ENCODE measurements at places on chromosomes 12 and 14. TPM values are rescaled to one million over a fixed set of nuclear protein-coding genes. Genes with fewer than 3 reads are reported as not detected.
A peak's percentile ranks its signal among the peaks of the same experiment; 100 is the strongest.

DNA sequence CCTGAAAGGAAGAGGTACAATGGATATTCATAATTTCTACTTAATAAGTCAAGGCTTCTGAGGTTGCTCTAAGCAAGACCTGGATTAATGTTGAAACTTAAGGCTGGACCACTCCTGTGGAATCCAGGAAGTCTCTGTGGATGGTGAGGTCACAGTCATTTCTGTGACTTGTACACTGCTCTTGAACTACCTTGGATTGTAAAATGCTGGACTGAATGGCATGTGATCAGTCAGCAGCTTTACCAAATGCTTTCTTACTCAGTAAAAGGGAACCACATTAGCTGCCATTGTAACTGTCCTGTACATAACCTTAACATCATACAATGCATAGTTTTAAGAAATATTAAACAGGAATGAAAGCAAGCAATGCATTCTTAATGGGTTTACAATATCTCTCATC is 182.9 kb downstream of the NOVA1 start:
- no peak for DNase-seq
- H3K4me3 ChIP-seq = no peak overlapping the region
- H3K27ac ChIP-seq = no peak overlapping the region
- H3K27me3 ChIP-seq = no peaks in the 10 kb centered on the region

DNA sequence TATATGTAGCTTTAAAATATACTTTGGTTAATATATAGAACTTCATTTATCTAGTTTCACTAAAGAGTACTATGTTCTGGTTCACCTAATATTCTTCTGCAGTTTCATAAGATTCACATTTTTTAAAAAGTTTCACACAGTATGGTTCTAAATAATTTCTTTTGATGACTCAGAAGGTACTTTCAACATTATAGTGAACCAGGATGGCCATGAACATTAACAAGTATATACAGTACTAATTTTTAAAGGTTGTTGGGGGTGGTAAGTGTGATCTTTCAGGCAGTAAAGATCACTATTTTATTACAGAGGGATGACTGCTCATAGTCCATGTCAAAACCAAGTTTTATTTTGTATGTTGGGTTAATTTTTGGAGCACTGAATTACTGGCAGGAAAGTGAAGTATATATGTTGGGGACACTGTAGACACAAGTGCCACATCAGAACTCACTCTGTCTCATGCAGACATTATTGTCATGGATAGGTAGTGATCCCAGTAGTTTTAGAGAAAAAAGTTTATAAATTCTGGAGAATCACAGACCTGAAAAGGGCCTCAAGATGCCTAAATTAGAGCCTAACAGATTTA is 60.0 kb downstream of the DCAF5 start:
- DNase-seq = no peak
- no peak overlapping the region for H3K4me3 ChIP-seq
- peaks cover 5% of the 10 kb centered on the region for H3K4me1 ChIP-seq
- H3K27ac ChIP-seq = no peak overlapping the region

GRCh38 chr12:71552728-71553501 is 110.7 kb downstream of the ZFC3H1 start:
- no peak overlapping the region for H3K4me3 ChIP-seq
- H3K4me1 ChIP-seq = no peaks in the 10 kb centered on the region
- H3K27me3 ChIP-seq = no peaks in the 10 kb centered on the region
- no peak overlapping the region for H3K27ac ChIP-seq
- no peak for DNase-seq

- no peak overlapping the region for H3K4me3 ChIP-seq
- no peaks in the 10 kb centered on the region for H3K36me3 ChIP-seq
- H3K27ac ChIP-seq = no peak overlapping the region
- H3K4me1 ChIP-seq = no peaks in the 10 kb centered on the region
Observed at GRCh38 chr12:18151036-18151435, 61.0 kb upstream of the RERGL start.

DNA sequence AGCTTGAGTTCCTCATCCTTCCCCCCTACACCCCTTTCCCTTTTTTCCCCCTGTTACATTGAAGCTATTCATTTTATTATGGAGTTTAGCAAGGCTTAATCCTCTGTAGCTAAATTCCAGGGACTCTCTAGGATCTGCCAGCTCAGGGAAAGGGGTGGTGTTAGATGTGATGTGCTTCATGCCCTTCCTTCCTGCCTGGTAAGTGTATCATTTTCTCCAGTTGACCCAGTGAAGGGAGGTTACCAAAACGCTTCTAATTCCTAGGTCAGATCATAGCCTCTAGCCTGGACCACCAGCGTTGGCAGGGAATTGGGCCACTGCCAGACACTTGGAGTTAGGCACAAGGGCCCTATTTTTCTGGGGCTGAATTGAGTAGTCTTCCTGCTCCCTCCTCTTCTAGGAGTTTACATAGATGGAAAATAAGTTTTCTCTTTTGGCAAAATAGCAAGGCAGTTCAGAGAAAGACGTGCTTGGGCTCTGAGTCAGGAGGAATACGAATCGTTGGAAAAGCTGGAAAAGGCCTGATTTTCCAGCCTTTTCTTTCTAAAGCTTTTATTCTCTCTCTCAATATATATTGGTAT is 88.3 kb downstream of the NPAS3 start:
- no peak overlapping the region for H3K27ac ChIP-seq
- no peak overlapping the region for H3K4me3 ChIP-seq
- no peaks in the 10 kb centered on the region for H3K36me3 ChIP-seq

- DNase-seq = no peak
- H3K27me3 ChIP-seq = no peaks in the 10 kb centered on the region
- H3K36me3 ChIP-seq = no peaks in the 10 kb centered on the region
- no peaks in the 10 kb centered on the region for H3K4me1 ChIP-seq
- H3K4me3 ChIP-seq = no peak overlapping the region
- no peak overlapping the region for H3K27ac ChIP-seq
Observed at GRCh38 chr14:32865827-32866376, 72.8 kb upstream of the NPAS3 start.

DNA sequence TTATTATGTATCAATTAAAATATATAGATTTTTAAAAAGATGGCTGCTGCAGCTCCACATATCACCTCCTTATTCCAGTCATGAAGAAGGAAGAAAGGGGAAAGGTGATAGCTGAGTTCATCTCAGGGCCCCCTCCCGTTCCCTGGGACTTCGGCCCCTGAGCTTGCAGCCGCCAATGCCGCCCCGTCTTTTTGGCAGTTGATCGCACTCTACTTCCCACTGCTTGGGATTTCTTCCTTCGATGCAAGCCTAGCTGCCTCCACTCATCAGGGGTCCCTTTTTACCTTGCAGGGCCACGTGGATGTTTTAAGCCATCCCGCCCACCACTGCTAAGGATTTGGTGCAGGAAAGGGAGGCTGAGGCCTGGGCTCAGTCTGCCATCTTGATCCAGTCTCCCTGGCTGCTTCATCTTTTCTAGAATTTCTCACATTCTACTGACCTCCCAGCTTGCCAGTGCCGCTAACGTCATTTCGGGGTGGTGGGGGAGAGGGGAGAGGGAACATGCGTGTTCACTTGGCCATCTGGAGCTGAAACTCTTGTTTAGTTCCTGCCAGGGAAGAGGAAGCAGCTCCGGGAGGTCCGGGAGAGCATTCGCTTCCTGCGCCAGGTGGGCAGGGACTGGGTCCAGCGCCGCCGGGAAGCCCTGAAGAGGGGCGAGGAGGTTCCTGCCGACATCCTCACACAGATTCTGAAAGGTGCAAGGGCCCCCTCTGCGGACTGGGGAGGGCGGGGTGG is 31.3 kb downstream of the CYP46A1 start:
- no peaks in the 10 kb centered on the region for H3K27me3 ChIP-seq
- H3K4me1 ChIP-seq = no peaks in the 10 kb centered on the region
- H3K4me3 ChIP-seq = no peak overlapping the region
- DNase-seq = no peak
- H3K36me3 ChIP-seq = no peaks in the 10 kb centered on the region

GRCh38 chr12:29380536-29381523 is at the start of gene ERGIC2:
Gene ERGIC2 (minus strand): TSS chr12:29381172. CDS start chr12:29371633, 9,539 bp downstream.
- peak within 1 kb of the TSS; percentile 80 for H3K27ac ChIP-seq
- no peaks in the 10 kb centered on the region for H3K4me1 ChIP-seq
- H3K4me3 ChIP-seq = peak within 1 kb of the TSS; percentile 66

GRCh38 chr14:101937926-101938767 is 26.2 kb upstream of the DYNC1H1 start:
- no peak overlapping the region for H3K27ac ChIP-seq
- H3K4me1 ChIP-seq = no peaks in the 10 kb centered on the region

DNA sequence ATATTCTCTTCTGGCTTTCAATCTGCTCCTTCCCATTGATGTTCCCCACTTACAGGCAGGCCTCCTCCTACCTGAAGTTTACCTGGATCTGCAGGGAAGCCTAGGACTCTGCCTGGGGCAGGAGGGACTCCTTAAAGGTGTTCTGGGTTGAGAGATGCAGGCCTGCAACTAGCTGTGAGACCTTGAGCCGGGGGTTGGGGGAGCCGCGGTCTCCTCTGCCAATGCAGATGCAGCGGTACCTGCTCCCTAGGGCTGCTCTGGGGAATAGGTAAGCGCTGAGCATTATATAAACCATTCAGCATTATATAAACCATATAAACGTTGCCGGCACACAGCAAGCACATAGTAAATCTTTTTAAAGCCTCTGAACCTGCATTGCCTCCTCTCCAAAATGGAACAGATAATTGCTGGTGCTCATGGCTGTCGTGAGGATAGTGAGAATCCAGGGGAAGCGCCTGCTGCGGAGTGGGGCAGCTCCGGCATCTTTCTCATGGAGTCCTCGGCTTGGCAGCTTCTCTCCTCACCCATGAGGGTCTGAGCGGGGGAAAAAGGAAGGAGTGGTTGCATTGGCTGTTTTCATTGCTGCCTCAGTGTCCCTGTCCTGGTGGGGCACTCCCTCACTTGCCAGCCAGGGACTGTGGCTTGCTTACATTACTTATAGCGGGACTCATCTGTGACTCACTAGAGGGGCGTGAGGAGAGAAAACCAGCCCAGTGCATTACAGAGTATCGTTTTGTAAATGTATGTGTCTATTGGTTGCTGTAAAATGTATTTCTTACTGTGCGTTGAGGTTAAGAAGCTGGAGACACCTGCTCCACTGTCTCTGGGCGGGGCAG is 12.5 kb upstream of the KRT80 start:
- H3K4me3 ChIP-seq = no peak overlapping the region
- peak; percentile 5 for DNase-seq
- H3K27ac ChIP-seq = no peak overlapping the region
- H3K4me1 ChIP-seq = peaks cover 1% of the 10 kb centered on the region
- H3K27me3 ChIP-seq = no peaks in the 10 kb centered on the region

DNA sequence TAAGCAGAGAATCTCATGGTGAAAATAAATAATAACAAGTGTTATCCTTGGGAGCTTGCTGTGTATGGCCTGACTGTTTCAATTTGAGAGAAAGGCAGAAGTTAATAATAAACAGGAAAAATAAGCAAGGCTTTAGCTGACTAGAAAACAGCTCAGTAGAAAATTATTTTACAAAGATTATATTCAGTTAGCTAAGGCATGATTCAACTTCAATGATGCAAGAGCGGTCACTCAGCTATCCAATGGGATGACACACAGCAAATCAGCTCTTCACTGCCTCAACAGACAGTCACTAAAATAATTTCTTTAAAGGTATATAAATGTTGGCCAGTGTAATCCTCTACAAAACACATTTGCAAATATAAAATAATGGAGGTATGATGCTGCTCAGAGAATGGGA is 18.6 kb downstream of the GSTZ1 start:
- no peaks in the 10 kb centered on the region for H3K27me3 ChIP-seq
- no peak overlapping the region for H3K27ac ChIP-seq
- no peak for DNase-seq

DNA sequence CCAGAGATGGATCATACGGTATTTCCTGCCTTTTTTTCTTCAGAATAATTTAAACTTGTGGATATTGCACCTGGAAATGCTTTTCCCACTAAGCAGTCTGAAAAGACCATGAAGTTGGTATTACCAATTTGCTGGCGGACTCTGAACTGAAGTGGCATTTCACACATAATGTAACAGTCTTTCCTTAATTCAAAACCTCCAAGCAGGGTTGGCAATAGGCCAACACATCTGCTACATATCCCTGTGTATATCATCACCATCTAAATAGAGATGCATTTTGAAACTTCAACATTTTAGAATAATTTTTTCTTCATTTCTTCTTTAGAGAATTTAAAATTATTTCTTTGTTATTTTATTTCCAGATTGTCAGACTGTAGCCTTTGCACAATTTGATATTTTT is 100.5 kb downstream of the TSPAN8 start:
- no peak for DNase-seq
- H3K4me3 ChIP-seq = no peak overlapping the region
- H3K36me3 ChIP-seq = no peaks in the 10 kb centered on the region
- H3K4me1 ChIP-seq = no peaks in the 10 kb centered on the region
- H3K27ac ChIP-seq = no peak overlapping the region

GRCh38 chr12:7624478-7624877 is 41.2 kb downstream of the APOBEC1 start:
- no peaks in the 10 kb centered on the region for H3K27me3 ChIP-seq
- H3K27ac ChIP-seq = no peak overlapping the region
- DNase-seq = no peak

- no peaks in the 10 kb centered on the region for H3K27me3 ChIP-seq
- no peak overlapping the region for H3K27ac ChIP-seq
- no peaks in the 10 kb centered on the region for H3K4me1 ChIP-seq
- H3K36me3 ChIP-seq = no peaks in the 10 kb centered on the region
- DNase-seq = no peak
- no peak overlapping the region for H3K4me3 ChIP-seq
Observed at GRCh38 chr12:29929295-29929694, 145.6 kb upstream of the TMTC1 start.

Gene ARMH4
- total RNA-seq = 22.5 TPM

Gene BEGAIN
- 7.4 TPM for total RNA-seq

Gene KCNH3
- total RNA-seq = 0.13 TPM

Gene ASCL1
- 3.3 TPM for total RNA-seq

Gene PZP
- not detected for total RNA-seq

Gene DENR
- 27.7 TPM for total RNA-seq

Gene AGAP2
- total RNA-seq = 0.68 TPM
